ENCODE measurements at places on chromosomes 4 and X.

DNA sequence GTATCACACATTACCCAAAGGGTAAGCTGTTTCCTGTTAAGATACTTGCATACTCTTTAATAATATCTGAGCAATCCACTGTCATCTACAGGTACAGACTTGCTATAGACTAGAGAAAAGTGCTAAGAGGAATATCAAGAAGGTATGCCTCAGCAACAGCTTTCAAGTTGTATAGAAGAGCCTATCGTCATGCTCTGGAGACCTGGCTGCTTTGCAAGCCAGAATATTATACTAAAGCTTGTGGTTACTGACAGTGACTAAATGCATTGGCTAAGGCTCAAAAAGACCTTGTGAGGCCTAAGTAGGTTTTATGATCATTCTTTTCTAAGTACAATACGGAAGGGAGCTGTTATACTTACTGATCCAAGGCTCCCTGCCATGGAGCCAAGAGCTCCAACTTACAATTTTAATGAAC, 11.3 kb downstream of the LAMP2 start:
- peak; percentile 57 for DNase-seq

- peak; percentile 54 for DNase-seq
These were observed 398.8 kb upstream of the RPS6KA3 start for GRCh38 chrX:20665481-20665880.

DNA sequence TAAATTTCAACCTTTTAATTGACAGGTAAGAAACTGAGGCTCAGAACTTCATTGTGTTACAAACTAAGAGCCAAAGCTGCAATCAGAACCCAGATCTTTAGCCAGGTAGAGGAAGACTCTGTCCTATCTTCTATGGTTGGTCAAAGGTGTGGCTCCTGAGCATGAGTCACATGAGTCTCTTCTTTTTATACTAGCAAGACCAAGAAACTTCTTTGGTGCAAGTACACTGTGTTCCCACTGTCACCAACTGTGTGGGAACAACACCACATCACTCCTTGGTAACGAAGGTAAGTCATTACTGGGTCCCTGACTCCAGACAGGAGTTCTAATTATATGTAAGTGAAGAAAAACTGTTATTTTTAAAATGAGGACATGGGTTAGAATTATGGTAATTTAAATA, 290.1 kb downstream of the INPP4B start:
- no peak for DNase-seq

DNA sequence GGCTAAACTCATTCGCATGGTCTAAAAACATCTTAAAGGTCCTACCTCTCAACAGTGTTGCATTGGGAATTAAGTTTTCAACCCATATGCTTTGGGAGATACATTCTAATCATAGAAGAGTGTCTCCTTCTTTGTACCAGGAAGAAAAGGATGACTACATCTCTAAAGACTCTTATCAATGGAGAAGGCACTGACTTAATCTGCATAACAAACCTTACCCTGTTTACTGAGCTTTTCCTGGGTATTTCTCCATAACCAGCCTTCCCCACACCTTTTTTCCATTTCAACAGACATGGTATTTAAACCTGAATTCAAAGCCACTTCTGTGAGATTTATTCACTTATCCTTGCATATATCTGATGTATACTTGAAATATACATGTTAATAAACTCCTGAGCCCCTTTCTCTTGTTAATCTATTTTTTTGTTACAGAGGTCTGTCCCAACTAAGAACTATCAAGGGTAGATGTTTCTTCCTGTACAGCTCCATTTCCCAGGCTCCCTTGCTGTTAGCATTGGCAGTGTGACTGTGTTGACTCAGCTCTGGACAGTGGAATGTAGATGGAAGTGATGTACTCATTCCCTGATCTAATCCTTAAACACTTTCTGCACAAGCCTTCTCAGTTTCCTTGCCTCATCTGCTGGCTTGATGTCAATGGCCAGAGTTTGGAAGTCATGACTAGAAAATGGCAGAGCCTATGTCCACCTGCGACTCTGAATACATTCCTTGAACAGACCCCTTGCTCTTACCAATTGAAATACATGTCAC, 148.9 kb upstream of the CPEB2 start:
- peak; percentile 77 for DNase-seq

DNA sequence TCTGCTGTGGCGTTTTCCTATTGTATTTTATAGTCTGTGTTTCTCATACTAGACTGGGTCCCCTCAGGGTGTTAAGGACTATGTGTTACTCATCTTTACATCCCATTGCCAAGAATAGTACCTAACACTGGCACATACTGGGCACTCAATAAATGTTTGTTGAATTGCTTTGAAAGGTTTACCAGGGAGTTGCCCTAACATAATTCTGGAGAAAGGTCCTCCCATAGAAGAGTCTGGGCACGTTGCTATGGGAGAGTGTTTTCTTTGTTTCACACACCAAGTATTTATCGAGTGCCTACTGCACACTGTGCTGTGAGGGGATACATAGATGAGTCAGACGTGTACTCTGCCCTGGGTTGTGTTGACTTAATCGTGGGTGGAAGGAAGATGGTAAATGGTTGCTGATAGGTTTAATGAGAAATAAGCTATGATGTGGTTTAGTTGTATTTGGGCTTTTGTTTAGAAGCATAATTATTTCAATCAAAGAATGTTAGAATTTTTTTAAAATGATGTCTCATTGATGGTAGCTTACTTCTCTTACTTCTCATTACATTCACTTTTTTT, 42.9 kb downstream of the AFF1 start:
- no peak for DNase-seq

- DNase-seq, result no peak
These were observed 75.3 kb downstream of the ENPP6 start for GRCh38 chr4:184142121-184143000.

DNA sequence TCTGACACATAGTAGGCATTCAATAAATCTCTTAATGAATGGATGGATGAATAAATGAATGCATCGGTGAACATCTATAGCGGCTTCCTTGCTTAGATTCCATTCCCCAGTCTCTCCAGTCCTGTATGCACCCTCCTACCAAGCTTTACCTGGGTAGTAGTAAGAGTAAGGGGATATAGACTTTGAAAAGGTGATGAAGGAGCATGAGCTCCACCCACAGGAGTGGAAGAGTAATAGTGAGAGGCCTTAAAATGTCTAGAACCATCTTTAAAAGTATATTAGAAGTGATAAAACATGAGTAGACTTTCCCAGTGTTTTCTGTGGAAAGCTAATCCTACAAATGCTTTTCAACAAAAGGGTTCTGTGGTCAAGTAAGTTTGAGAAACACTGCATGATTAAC, 35.5 kb upstream of the GPC3 start:
- DNase-seq, result no peak

- DNase-seq, result no peak
These were observed 39.2 kb downstream of the POLA1 start for GRCh38 chrX:24732766-24733500.

GRCh38 chrX:73562984-73563737, at the start of gene CHIC1:
Gene CHIC1, plus strand, starts transcription at chrX:73563197. Its CDS starts 88 bp downstream, at chrX:73563285.
- no peak for DNase-seq

DNA sequence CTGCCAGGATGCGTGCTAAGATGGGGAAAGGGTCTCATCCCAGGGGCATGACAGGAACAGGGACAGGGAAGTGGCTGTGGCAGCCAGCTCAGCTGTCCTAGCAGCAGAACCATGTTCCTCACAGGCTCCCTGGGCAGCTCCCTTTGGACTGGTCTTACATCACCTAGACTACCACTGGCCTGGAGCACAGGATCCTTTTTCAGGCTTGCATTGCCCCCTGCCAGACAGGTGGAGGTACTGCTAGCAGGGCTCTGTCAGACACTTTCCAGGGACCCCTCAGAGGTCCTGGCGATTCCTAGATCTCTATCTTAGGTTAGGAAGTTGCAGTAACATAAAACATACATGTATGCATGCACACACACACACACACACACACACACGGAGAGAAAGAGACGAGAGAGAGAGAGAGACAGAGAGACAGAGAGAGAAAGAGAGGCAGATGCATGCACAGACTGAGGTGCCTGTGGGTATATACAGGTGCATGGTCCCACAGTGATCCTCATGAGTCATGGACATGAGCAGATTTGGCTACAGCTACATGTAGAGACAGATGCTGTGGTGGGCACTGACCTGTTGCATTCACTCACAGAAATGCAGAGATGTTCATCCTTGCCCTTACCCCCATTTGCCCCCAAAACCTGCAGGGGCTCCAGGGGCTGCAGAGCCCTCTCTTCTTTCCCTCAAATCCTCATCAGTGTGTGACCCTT, 63.6 kb downstream of the STARD8 start:
- no peak for DNase-seq

- DNase-seq, result no peak
These were observed 23.8 kb downstream of the BMX start for GRCh38 chrX:15524417-15524816.

DNA sequence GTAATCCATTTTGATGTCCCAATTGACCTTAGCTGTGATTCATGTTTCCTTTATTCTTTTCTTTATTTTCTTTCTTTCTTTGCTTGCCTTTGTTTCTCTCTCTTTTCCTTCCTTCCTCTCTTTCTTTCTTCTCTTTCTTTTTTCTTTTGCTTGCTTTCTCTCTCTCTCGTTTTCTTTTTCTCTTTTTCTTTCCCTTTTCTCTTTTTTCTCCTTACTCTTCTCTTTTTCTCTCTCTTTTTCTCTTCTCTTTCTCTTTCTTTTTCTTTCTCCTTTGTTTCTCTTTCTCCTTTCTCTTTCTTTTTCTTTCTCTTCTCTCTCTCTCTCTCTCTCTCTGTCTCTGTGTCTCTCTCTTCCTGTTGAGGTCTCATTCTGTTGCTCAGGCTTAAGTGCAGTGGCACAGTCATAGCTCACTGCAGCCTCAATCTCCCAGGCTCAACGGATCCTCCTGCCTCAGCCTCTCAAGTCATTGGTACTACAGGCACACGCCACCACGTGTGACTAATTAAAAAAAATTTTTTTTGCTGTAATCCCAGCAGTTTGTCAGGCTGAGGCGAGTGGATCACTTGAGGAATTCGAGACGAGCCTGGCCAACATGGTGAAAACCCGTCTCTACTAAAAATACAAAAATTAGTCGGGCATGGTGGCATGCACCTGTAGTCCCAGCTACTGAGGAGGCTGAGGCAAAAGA, 8.0 kb upstream of the DHRSX start:
- no peak for DNase-seq

DNA sequence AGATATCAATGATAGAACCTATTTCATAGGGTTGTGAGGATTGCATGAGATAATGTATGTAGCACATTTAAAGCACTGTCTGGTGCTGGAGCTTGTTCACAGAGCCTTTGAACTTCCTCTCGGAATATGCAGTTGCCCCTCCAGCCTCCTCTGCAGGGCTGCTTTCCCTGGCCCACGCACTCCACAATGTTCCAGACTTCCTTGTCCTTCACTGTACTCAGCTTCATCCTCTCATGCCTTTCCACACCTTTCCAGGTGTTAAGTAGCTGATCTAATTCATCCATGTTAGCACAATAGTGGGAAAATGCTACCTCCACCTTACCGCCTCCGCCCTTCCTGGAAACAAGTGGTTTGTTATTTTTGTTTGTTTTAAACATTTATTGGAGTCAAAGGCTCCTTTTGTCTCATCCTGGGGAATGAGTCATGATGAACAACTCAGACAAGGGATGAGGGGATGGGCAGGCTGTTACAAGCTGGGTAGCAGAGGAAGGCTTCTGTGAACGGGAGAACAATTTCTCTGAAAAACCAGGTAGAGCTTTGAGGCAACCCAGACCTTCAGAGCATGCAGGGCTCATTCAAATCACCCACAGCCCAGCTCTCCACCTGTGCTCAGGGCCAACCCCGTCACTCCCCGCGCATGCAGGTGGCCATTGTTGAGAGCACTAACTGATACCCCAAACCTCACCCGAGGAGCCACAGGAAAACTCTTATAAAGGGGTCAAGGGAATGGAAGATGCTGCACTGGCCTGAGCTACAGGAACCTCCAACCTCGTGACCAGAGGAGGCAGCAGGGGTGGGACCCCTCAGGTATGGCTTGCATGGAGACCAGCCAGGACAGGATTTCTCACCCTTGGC, 84.9 kb upstream of the TBL1X start:
- no peak for DNase-seq

- no peak for DNase-seq
These were observed 423.3 kb downstream of the RAPGEF2 start for GRCh38 chr4:159526172-159526571.

GRCh38 chr4:177077095-177077971, 232.3 kb upstream of the NEIL3 start:
- DNase-seq, result no peak

DNA sequence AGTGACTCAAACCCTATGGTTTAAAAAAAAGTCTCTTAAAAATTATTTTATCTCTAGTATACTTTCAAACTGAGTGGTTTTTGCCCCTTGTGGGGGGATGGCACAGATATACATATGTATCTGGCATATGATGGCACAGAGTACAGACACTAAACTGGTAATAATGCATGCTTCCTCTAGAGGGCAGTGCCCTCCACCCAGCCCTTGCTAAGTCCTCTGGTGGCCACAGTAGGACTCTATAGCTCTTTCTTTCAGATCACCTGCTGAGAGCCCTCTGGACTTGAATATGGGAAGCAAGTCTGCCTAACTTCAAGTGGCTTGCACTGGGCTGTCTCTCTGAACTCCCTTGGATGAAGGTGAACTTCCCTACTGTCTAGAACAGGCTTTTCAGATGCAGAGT, 66.3 kb downstream of the TSPAN7 start:
- no peak for DNase-seq

DNA sequence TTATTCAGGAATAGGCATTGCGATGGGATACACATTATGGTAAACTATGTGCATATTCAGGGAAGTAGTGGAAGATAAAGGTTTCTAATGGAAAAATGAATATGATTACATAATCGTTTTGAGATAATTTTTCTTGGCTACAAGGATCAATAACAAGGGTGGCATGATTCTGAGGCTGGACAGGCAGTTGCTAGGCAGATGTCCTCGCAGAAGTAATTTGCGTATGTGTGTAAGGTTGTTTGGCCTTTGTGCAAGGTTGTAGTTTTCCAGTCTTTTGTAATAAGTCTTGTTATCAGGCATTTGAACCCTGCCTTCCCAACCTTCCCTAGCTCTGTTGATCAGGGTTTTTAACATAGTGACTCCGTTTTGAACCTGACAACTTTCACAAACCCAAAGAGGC, 59.7 kb downstream of the RGS12 start:
- no peak for DNase-seq

DNA sequence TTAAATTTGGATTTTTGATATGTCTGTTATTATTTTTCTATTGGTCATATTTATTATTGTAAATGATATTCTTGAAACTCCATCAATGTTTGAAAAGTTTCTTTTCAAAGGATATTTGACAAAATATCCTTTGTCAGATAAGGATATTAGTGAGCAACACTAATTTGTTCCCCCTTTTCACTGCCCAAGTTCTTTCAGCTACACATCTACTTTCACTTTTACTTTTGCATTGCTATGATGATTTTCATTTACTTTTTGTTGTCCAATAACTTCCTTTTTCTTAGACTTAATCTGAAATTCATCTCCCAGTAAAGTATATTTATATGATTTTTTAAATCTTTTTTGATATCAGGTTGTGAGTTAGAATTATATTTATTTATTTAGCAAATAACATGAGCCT, 542.3 kb upstream of the ADGRL3 start:
- DNase-seq, result no peak

- DNase-seq, result no peak
These were observed 66.6 kb downstream of the FBXO8 start for GRCh38 chr4:174216799-174217272.

Measured in GM04504 (cell line).